Smooth muscle cell of bladder (primary cell): ENCODE measurements at places on chromosomes 1 and 21. TPM values are rescaled to one million over a fixed set of nuclear protein-coding genes. Genes with fewer than 3 reads are reported as not detected.

Gene SPATC1L
- total RNA-seq: 3.4 and 7.7 TPM in 2 replicates

Gene RNF186
- total RNA-seq: not detected in 2 replicates

Gene BTBD8
- 5.4 and 6.8 TPM in 2 replicates for total RNA-seq

Gene GIPC2
- total RNA-seq: 0.09 and 0.14 TPM in 2 replicates

Gene PTPRU
- 18.8 and 37.9 TPM in 2 replicates for total RNA-seq

Gene ASCL5
- not detected in 2 replicates for total RNA-seq

Gene SYT6
- not detected in 2 replicates for total RNA-seq

Gene MAN1A2
- 53.2 and 55.2 TPM in 2 replicates for total RNA-seq

Gene FAM78B
- 0.14 and 0.28 TPM in 2 replicates for total RNA-seq

Gene SPRR4
- total RNA-seq: not detected in 2 replicates

Gene GSTM1
- total RNA-seq: 9.0 and 9.6 TPM in 2 replicates

Gene KANK4
- 0.09 and 0.28 TPM in 2 replicates for total RNA-seq

Gene ANGPTL3
- not detected in 2 replicates for total RNA-seq

Gene RIIAD1
- total RNA-seq: not detected in 2 replicates

Gene SV2A
- 14.1 and 18.3 TPM in 2 replicates for total RNA-seq

Gene ALG14
- 1.7 and 4.4 TPM in 2 replicates for total RNA-seq

Gene WLS
- total RNA-seq: 109 and 166 TPM in 2 replicates

Gene TCEANC2
- total RNA-seq: 2.6 and 3.0 TPM in 2 replicates

Gene MEAF6
- 34.7 and 46.9 TPM in 2 replicates for total RNA-seq

Gene GBP4
- 2.6 and 4.5 TPM in 2 replicates for total RNA-seq

Gene ACTA1
- total RNA-seq: not detected in 2 replicates

Gene SERPINC1
- total RNA-seq: not detected in 2 replicates

Gene KLHL17
- total RNA-seq: 6.8 and 6.9 TPM in 2 replicates
